ENCODE measurements at places on chromosomes 12 and 14.

GRCh38 chr12:34403706-34404376, 381.5 kb downstream of the ALG10 start:
- peak; percentile 1 for DNase-seq

DNA sequence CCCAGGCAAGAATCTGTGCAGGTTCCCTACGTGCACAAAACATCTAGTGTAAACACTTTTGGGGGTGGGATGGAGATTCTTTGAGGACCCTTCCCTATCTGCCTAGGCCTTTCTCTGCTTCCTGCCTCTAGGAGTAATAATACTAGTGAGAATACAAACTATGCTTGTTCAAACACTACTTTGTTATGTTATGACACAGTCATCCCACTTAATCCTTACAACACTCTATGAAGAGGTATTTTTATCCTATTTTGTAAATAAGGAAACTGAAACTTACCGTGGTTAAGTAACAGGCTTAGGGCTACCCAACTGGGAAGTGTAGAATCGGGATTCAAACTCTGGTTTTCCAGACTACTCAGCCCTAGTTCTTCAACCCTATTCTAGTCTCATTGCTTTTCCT, 96.5 kb downstream of the KCNA5 start:
- no peak for DNase-seq

DNA sequence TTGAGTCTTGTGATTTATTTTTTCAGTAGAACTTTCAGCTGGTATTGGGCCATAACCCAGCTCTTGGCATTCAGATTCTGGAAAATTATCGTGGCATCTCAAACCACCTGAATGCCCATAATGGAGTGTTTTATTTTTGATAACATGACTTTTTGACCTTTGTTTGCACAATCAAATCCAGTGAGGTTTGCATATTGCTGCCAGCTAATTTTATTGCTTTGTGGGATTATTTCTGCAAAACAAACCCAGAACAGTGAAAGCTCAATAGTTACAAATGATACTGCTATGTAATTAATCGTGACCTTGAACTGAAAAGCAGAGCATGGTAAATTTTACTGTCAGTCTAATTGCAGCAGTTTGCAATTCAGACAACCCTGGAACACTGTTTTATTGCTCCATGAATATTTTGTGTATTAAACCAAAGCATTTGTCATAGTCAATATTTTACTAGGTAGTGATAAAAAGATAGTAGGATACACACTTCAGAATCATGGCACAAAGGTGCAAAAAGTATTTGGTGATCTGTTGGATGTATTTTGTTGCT, 255.2 kb upstream of the NAV3 start:
- no peak for DNase-seq

GRCh38 chr12:31685801-31686200, 26.3 kb downstream of the ETFBKMT start:
- no peak for DNase-seq

- DNase-seq: no peak
Observed at GRCh38 chr12:14994610-14995009, 21.8 kb downstream of the PDE6H start.

GRCh38 chr14:35416108-35416750, 11.7 kb upstream of the NFKBIA start:
- peak; percentile 77 for DNase-seq

- no peak for DNase-seq
Observed at GRCh38 chr12:11763760-11764520, 114.5 kb downstream of the ETV6 start.

DNA sequence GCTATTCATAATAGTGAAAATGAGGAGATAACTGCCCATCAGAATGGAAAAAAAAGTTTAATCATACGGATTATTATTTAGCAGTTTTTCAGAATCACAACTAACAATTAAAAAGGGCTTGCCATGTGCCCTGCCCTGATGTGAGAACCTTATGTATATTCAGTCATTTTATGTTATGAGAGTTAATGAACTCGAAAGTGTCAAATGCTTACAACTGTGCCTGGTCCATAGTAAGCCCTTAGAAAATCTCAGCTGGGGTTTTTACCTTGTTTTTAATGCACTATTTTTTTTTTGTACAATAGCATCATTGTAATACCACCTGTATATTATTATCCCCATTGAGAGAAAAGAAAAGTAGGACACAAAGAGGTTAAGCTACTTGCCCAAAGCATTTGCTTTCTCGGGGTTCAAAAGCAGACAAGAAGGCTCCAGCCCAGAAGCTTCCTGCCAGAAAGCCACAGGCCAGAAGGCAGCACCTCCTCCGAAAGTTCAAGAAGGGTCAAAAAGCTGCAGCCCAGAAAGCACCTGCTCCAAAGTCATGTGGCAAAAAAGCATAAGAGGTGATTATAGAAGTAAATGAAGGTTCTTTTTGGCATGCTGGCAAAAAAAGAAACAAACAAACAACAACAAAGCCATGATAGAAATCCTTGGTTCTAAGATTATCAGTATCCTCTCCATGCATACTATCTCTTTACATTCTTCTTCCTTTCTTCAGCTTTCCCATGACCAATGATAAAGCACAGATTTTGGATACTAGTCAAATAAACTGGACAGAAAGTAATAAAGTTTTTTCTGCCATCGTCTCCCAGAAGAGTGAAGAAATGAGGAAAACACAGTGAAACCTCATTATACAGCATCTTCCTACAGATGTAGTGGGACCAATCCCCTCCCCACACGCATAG, 59.1 kb upstream of the NAP1L1 start:
- no peak for DNase-seq

- no peak for DNase-seq
Observed at GRCh38 chr12:26101350-26101734, 23.5 kb downstream of the BHLHE41 start.

- DNase-seq: no peak
Observed at GRCh38 chr14:103710771-103711377, 4.4 kb downstream of the XRCC3 start.

- DNase-seq: no peak
Observed at GRCh38 chr12:20602641-20603391, 92.3 kb upstream of the SLCO1C1 start.

DNA sequence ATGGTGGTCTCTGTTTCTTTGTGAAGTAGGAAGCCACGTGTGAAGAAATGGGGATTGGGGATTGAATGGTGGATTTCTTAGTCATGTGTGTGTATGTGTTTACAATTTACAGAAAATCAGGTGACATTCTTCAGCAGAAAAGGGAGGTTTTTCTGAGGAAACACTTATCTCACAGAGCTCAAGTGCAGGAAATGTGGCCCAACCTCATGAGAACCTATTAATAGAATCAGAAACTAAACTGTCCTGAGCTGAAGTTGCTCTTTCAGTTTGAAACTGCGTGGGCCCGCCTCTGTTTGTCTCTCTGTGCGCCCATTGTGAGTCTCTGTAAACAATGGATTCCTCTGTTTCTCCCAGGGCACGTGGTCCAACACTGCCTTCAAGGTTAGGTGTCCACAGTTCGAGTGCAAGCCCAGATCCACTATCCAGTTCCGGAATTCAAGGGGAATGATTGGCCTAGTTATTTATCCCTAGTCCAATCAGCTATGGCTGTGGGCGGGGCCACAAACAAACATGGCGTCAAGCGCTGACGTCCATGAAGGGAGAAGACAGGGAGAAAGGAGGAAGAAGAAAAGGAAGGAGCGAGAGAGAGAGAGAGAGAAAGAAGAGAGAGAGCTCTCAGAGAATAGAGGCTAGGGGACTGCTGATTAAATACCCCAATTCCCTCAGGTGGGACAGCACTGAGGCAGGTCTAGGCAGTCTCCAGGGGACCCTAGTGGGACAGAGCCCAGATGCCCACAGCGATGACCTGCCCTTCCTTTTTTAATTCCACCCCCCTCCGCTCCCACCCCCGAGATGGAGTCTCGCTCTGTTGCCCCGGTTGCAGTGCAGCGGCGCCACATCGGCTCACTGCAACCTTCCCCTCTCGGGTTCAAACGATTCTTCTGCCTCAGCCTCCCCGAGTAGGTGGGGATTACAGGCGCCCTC, 31.4 kb upstream of the C12orf76 start:
- DNase-seq: peak; percentile 61

- DNase-seq: no peak
Observed at GRCh38 chr12:9077152-9078031, 38.3 kb downstream of the A2M start.

DNA sequence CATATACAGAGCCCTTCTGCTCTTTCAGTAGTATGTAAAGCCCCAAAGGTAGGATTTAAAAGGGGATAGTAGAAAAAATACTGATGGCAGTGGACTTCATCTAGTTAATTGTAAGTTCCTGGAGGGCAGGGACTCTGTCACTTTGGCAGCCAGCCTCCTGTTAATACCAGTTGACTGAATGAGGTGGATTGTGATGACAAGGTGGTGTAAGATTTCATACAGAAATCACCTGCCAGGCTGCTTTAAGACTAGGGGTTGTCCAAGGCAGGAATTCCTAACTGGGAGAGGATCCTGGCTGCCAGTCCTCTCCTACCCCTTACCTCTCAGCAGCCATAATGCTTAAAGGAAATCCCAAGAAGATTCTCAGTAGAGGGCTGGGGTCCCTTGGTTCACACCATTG, 7.3 kb downstream of the DYRK2 start:
- no peak for DNase-seq

GRCh38 chr14:97824218-97824617, 1027.0 kb downstream of the VRK1 start:
- DNase-seq: no peak

- DNase-seq: no peak
Observed at GRCh38 chr14:90625445-90625844, 190.8 kb downstream of the TTC7B start.

GRCh38 chr12:121264951-121265515, 31.5 kb downstream of the CAMKK2 start:
- DNase-seq: no peak

GRCh38 chr12:6341417-6342139, at the start of gene TNFRSF1A:
TNFRSF1A (minus strand) TSS chr12:6342076; CDS start chr12:6341814, 262 bp downstream.
- DNase-seq: peak; percentile 33

DNA sequence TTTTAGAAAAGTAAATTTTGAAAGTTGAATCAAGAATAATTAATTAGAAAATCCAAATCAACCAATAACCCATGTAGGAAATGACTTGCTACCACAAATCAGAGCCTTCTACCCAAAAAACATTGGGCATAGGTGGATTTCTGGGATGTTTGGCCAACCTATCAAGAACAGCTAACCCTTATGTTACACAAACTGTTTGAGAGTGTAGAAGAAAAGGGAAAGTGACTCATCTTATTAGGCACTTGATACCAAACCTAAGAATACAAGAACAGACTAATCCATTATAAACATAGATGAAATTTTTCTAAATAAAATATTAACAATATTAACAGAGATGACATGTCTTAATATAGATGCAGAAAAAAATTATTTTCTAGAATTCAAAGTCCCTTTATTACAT, 260.4 kb downstream of the ZFP36L1 start:
- DNase-seq: no peak

DNA sequence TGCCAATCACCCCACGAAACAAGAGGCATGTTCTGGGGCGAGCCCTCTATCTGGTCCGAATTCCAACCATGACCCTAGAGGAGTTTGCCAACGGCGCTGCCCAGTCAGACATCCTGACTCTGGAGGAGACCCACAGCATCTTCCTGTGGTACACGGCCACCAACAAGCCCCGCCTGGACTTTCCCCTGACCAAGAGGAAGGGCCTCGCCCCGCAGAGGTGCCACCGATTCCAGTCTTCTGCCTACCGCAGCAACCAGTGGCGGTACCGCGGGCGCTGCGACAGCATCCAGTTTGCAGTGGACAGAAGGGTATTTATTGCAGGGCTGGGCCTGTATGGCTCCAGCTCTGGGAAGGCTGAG, 1.7 kb downstream of the BTBD6 start:
- DNase-seq: no peak

- no peak for DNase-seq
Observed at GRCh38 chr12:66203820-66204219, 14.8 kb downstream of the IRAK3 start.

DNA sequence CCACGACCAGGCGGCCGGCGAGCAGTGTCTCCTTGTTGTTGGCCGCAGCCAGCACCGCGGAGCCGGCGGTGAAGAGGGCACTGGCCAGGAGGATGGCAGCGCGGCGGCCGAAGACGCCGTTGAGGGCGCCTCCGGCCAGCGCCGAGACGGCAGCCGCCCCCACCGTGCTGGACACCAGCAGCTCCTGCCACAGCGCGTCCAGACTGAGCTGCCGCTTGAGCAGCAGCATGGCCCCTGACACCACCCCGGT, 691 bp downstream of the SLC2A13 start:
- no peak for DNase-seq

DNA sequence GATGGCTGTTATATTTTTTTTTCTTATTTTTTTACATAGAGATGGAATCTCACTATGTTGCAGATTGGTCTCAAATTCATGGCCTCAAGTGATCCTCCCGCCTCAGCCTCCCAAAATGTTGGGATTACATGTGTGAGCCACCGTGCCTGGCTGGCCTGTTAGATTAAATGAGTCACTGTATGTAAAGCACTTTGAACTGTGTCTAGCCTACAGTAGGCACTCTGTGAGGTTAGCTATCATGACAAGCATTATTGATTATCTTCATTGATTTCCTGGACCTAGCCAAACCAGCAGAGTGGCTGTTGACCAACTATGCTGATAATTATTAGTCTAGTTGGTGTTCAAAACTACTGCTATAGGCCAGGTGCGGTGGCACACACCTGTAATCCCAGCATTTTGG, 42.6 kb downstream of the ARF6 start:
- DNase-seq: no peak

DNA sequence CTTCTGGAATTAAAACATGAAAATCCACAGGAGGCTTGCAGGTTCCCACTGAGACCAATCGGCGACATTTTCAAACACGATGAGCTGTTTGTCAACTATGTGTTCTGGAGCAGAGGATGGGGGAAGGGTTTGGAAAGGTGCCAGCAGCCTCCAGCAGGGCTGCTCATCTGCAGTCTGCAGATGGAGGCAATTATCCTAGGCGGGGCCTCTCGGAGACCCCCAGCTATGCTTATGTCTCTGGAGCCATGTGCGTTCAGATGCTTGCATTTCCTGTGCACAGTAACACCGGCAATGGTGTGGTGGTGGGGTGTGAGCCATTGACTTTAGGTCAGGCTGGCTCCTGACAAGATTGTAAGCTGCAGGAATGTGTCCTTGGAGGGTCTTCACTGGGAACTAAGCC, 51.7 kb downstream of the RPH3A start:
- no peak for DNase-seq

DNA sequence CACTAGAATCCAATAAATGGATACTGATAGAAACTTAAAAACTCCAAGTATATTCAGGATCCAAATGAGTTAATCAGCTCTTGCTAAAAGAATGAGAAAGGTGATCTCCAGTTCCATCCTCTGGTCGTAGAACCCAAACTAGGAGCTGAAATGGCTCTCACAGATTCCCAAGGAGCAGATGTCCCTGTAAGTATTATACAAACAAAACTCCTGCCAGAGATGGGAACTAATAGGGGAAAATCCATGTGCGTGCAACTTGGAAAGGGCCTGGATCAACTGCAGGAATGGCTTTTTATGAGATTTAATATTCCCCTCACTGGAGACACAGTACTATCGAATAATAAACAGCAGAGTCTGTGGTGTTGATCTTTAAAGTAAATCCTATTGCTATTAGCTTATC, 309.2 kb upstream of the TBX3 start:
- DNase-seq: no peak

- no peak for DNase-seq
Observed at GRCh38 chr12:115267891-115268290, 583.9 kb upstream of the TBX3 start.

GRCh38 chr12:123062681-123063486, 82.4 kb downstream of the ARL6IP4 start:
- no peak for DNase-seq

- DNase-seq: peak; percentile 60
Observed at GRCh38 chr14:98138666-98139065, 1133.3 kb downstream of the BCL11B start.

GRCh38 chr12:12582193-12582881, 19.7 kb upstream of the DUSP16 start:
- DNase-seq: no peak

Data from activated T-cell treated with anti-CD3 and anti-CD28 coated beads, Interleukin-2, amount 50 U/mL, for 4 hours (primary cell).